ENCODE measurements at places on chromosomes 16 and 17. TPM values are rescaled to one million over a fixed set of nuclear protein-coding genes. Genes with fewer than 3 reads are reported as not detected.

CDC42EP4 gene
- total RNA-seq, result 0.87 TPM

ZACN gene
- 5.4 TPM for total RNA-seq

TTLL6 gene
- total RNA-seq, result not detected

KNOP1 gene
- total RNA-seq, result 29.5 TPM

TLCD3B gene
- total RNA-seq, result 4.0 TPM

XAF1 gene
- total RNA-seq, result 48.6 TPM

PPL gene
- total RNA-seq, result not detected

EFNB3 gene
- total RNA-seq, result not detected

TMC8 gene
- total RNA-seq, result 123 TPM

KRT27 gene
- total RNA-seq, result not detected

ABCC12 gene
- not detected for total RNA-seq

DNA sequence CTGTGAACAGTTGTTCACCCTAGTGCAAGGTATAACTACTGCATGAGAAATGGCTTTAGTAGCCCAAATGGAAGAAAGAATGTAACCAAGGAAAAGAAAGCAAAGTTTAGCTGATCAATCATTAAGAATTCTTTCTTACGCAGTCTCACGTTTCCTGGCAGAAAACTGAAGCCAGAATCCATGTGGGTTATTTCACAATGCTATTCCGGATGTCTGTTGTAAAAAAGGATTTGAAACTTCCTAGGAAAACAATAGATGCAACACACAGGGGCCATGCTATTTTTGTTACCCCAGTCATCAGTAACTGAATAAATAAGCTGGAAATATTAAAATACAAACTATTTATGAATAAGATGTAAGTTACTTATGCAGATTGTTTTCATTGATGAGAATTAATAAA lies 802.5 kb downstream of the CDH8 start:
- H3K36me3 ChIP-seq, result no peaks in the 10 kb centered on the region
- H3K27ac ChIP-seq, result no peak overlapping the region
- no peak for DNase-seq
- no peaks in the 10 kb centered on the region for H3K27me3 ChIP-seq
- no peak overlapping the region for H3K4me3 ChIP-seq
- H3K4me1 ChIP-seq, result no peaks in the 10 kb centered on the region

DNA sequence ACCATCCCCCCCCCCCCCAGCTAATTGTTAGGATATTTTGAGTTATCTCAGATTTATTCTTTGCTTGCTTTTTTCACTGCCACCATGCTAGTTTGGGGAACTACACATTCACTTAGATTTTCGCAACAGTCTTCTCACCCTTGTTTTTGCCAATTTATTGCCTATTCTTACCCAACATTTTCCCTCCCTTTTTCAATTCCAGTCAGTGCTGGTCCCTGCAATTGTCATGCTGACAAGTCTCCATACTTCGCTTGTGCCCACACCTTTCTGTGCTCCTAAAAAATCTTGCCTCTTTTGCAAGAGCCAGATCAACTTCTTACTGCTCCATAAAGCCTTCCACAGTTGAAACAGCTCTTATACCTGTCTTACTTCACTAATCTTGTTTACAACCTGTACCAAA lies 16.3 kb downstream of the TNRC6A start:
- H3K4me3 ChIP-seq, result no peak overlapping the region
- no peak for DNase-seq
- H3K27ac ChIP-seq, result no peak overlapping the region
- peaks cover 41% of the 10 kb centered on the region for H3K36me3 ChIP-seq
- H3K4me1 ChIP-seq, result peaks cover 88% of the 10 kb centered on the region

- peaks cover 5% of the 10 kb centered on the region for H3K4me1 ChIP-seq
- peak; percentile 72 for DNase-seq
- H3K4me3 ChIP-seq, result no peak overlapping the region
Measured at GRCh38 chr16:49858200-49859124, 2.5 kb upstream of the ZNF423 start.

DNA sequence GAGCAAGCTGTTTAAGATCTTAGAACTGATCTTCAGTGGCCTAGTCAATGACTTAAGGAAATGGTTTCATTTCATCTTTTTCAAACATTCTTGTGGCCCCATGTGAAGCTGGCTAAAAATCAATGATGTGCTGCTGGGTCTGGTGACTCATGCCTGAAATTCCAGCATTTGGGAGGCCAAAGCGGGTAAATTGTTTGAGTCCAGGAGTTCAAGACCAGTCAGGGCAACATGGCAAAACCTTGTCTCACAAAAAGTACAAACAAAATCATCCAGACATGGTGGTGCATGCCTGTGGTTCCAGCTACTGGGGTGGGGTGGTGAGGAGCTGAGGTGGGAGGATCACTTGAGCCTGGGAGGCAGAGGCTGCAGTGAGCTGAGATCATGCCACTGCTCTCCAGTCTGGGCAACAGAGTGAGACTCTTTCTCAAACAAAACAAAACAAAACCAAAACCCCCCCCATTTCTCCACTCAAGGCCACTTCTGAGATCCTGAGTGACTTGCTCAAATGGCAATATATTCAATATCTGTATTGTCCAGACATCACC lies 17.4 kb upstream of the COL1A1 start:
- DNase-seq, result no peak
- H3K4me3 ChIP-seq, result no peak overlapping the region
- H3K27me3 ChIP-seq, result peaks cover 2% of the 10 kb centered on the region
- H3K36me3 ChIP-seq, result no peaks in the 10 kb centered on the region
- peaks cover 4% of the 10 kb centered on the region for H3K4me1 ChIP-seq

GRCh38 chr16:2465653-2466415 lies 5.3 kb upstream of the NTN3 start:
- peaks cover 2% of the 10 kb centered on the region for H3K36me3 ChIP-seq
- H3K27me3 ChIP-seq, result peaks cover 19% of the 10 kb centered on the region
- H3K27ac ChIP-seq, result no peak overlapping the region
- no peak overlapping the region for H3K4me3 ChIP-seq

- no peaks in the 10 kb centered on the region for H3K27me3 ChIP-seq
- H3K4me3 ChIP-seq, result peak overlapping the region; percentile 81
- peaks cover 48% of the 10 kb centered on the region for H3K4me1 ChIP-seq
- H3K36me3 ChIP-seq, result peaks cover 52% of the 10 kb centered on the region
Measured at GRCh38 chr17:8375738-8376259, 705 bp downstream of the KRABD2 start.

GRCh38 chr17:35744830-35745229 lies 8.2 kb downstream of the GAS2L2 start:
- H3K27ac ChIP-seq, result no peak overlapping the region
- H3K4me3 ChIP-seq, result no peak overlapping the region
- peaks cover 37% of the 10 kb centered on the region for H3K27me3 ChIP-seq
- no peaks in the 10 kb centered on the region for H3K36me3 ChIP-seq

GRCh38 chr17:10120749-10121148 lies 77.7 kb downstream of the GAS7 start:
- H3K4me3 ChIP-seq, result no peak overlapping the region
- H3K27me3 ChIP-seq, result peaks cover 6% of the 10 kb centered on the region
- no peak overlapping the region for H3K27ac ChIP-seq

DNA sequence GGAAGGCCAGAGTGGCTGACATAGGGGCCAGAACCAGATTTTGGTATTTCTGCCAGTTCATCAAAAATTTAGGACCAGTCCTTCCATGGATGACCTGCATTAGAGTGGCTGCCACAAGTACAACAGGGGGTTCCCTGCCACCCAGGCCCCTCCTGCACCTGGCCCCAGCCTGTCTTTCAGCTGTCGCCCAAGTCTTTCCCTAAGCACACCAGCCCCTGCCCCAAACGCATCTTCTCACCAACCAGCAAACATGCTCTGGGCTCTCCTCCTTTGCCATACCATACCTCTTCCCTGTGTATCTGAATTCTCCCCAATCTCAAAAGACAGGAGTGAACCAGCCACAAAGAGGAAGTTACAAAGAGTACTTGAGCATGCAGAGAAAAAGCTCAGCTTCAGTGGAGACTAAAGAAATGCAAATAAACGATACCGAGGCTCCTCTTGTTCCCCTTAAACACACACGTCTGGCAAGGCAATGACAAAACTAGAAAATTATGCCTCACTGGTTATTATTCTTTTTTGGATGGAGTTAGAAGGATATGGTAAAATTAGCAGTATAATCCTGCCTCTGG lies 130.6 kb downstream of the DYNLRB2 start:
- peaks cover 16% of the 10 kb centered on the region for H3K36me3 ChIP-seq
- no peak for DNase-seq
- no peak overlapping the region for H3K4me3 ChIP-seq
- peaks cover 19% of the 10 kb centered on the region for H3K4me1 ChIP-seq

- no peak for DNase-seq
- H3K4me3 ChIP-seq, result no peak overlapping the region
- no peaks in the 10 kb centered on the region for H3K36me3 ChIP-seq
- H3K27me3 ChIP-seq, result peaks cover 44% of the 10 kb centered on the region
Measured at GRCh38 chr16:23048164-23048563, 101.1 kb downstream of the USP31 start.

GRCh38 chr17:45136846-45137560 lies 1.5 kb downstream of the ACBD4 start:
- no peaks in the 10 kb centered on the region for H3K27me3 ChIP-seq
- no peak overlapping the region for H3K27ac ChIP-seq
- peaks cover 9% of the 10 kb centered on the region for H3K4me1 ChIP-seq
- DNase-seq, result no peak
- peak overlapping the region; percentile 82 for H3K4me3 ChIP-seq

DNA sequence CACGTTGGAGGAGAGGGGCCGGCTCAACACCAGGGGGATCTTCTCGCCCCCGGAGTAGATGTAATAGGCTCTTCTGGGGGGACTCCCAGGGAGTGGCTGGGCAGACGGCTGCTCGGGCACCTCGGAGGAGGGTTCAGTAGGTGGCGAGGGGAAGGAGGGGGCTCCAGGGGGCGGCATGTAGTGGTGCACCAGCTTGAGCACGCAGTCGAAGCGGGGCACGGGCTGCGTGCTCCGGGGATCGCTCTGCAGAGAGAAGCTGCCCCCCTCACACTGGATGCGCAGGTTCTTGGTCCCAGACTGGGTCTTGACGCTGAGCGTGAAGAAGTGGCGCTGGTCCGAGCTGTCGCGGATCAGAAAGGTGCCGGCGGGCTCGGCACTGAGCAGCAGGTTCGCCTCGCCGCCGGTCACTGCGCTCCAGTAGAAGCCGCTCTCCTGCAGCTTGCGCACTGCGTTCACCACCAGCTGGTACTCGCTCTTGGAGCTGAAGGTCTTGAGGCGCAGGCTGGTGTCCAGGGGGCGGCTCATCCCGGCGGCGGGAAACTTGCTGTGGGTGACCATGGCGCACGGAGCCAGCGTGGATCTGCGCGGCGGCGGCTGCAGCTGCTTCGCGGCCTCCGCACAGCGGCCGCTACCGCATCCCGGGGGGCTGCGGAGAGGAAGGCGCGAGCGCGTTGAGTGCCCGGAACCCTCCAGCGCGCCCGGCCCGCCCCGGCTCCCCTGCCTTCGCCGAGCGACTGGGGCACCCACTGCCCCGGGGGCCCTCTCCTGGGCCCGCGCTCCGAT lies 1.1 kb downstream of the SOCS3 start:
- peaks cover 52% of the 10 kb centered on the region for H3K36me3 ChIP-seq
- peak overlapping the region; percentile 90 for H3K27ac ChIP-seq
- peak overlapping the region; percentile 93 for H3K4me3 ChIP-seq
- peak; percentile 59 for DNase-seq
- H3K27me3 ChIP-seq, result peaks cover 3% of the 10 kb centered on the region
- peaks cover 45% of the 10 kb centered on the region for H3K4me1 ChIP-seq

DNA sequence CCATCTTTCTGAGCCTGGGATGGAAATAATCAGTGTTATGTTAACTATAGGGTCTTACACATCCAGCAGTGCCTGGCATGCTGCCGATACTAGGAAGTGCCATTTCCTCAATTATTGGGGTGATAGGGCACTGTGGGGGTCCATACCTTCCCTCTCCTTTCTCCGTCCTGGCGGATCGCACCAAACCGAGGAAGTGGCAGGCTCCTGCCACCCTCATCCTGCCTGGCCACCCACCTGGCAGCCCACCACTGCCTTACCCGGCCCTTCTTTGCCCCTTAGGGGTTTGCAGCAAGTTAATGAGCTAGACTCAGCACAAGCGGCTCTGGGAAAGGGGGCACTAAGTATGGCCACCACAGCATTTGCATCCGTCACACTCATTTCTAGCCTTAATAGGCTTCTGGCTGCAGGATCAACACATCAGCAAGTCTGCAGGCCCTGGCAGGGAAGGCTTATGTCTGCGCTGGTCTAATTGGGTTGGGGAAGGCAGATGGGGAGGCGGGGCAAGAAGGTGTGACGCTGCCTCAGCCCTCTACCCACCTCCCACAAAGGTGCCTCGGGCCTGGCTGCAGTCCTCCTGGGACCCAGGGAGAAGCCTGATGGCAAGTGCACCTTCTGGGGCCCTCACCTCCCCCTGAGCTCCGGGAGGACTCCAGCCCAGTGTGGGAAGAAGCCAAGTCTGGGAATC lies 28.6 kb downstream of the DCAKD start:
- H3K27ac ChIP-seq, result no peak overlapping the region
- H3K27me3 ChIP-seq, result peaks cover 30% of the 10 kb centered on the region
- peak; percentile 15 for DNase-seq

GRCh38 chr17:35713069-35713728 lies 18.2 kb upstream of the RASL10B start:
- no peak overlapping the region for H3K27ac ChIP-seq
- peaks cover 28% of the 10 kb centered on the region for H3K4me1 ChIP-seq
- peaks cover 30% of the 10 kb centered on the region for H3K36me3 ChIP-seq

DNA sequence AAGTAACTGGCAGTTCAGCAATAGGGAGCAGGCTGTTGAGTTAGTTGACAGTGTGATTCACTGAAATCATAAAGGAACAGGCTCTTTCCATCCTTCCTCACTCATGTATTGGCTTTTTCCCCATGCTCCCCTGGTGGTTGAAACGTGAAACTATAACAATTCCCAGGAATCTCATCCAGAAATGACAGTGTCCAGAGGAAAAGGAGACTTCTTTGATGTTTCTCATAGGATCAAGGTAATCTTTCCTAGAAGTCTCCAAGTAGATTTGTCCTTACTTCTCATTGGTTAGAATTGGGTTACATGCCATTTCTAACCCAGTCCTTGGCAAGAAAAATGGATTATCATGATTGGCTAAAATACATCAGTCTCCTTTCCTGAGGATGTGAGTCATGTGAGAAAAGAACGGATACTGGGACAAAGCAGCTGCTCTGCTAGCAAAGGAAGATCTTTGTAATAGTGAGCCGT lies 14.4 kb downstream of the TTC19 start:
- peaks cover 39% of the 10 kb centered on the region for H3K36me3 ChIP-seq
- no peak overlapping the region for H3K27ac ChIP-seq
- H3K4me3 ChIP-seq, result no peak overlapping the region
- peaks cover 6% of the 10 kb centered on the region for H3K4me1 ChIP-seq
- H3K27me3 ChIP-seq, result no peaks in the 10 kb centered on the region

- H3K27me3 ChIP-seq, result peaks cover 10% of the 10 kb centered on the region
- no peaks in the 10 kb centered on the region for H3K36me3 ChIP-seq
- DNase-seq, result peak; percentile 82
- H3K4me1 ChIP-seq, result peaks cover 5% of the 10 kb centered on the region
Measured at GRCh38 chr17:79420318-79421243, 190.3 kb downstream of the RBFOX3 start.

DNA sequence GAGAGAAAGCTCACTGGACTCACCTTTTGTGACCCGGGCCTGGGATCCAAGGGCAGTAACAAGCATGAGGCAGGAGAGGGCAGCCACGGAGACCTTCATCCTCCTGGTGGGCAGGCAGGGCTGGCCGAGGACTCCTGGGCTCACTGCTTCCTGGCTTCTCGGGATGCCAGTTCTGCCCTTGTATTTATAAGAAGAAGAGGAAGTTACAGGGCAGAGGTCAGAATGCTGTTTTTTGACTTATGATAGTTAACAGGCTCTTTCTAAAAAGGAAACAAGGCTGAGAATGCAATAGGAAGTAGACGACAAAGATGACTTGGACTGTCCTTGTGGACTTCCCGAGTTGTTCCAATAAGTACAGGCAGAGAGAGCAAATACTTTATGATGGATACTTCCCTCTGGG lies at the start of gene CCL23:
CCL23 (minus strand) TSS at position 174 of the 400 bp plus-strand sequence; CDS start at position 99, 75 bp downstream.
- H3K4me1 ChIP-seq, result no peaks in the 10 kb centered on the region
- no peak within 1 kb of the TSS for H3K4me3 ChIP-seq
- no peak for DNase-seq
- H3K27me3 ChIP-seq, result peaks cover 24% of the 10 kb centered on the region
- H3K27ac ChIP-seq, result no peak within 1 kb of the TSS

Data from activated CD4-positive, alpha-beta T cell treated with anti-CD3 and anti-CD28 coated beads for 36 hours (primary cell).